M059J (cell line): ENCODE measurements at places on chromosomes 7 and 10. TPM values are rescaled to one million over a fixed set of nuclear protein-coding genes. Genes with fewer than 3 reads are reported as not detected.

GRCh38 chr10:103926722-103927319, 8.8 kb upstream of the STN1 start:
- DNase-seq = no peak

The TIMM23 gene
- 130 and 145 TPM in 2 replicates for total RNA-seq

The BLNK gene
- not detected in 2 replicates for total RNA-seq

GRCh38 chr10:19966751-19967150, 150.5 kb downstream of the PLXDC2 start:
- DNase-seq = no peak

- no peak for DNase-seq
Observed at GRCh38 chr10:78780551-78780961, 288.2 kb upstream of the ZMIZ1 start.
